ENCODE measurements at places on chromosomes 4 and X.

DNA sequence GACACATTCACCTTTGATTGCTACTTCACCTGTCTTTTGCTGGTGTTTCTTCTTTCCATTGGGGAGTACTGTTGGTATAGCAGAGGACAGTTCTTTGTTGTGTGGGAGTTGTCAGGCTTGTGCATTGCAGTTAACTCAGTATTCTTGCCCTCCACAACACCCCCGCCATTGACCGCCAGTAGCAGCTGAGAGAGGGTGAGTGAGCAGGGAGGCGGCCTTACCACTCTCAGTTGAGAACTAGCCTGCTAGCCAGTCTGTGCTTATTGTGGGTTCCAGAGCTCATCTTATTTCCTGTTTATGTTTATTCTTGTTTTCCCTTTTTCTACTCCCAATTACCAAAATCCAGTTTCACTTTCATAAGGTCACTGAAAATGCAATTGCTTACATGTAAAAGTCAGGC lies 52.2 kb downstream of the STIM2 start:
- DNase-seq, result no peak

- no peak for DNase-seq
These were observed 1555.5 kb upstream of the IGFBP7 start for GRCh38 chr4:58665649-58666048.

DNA sequence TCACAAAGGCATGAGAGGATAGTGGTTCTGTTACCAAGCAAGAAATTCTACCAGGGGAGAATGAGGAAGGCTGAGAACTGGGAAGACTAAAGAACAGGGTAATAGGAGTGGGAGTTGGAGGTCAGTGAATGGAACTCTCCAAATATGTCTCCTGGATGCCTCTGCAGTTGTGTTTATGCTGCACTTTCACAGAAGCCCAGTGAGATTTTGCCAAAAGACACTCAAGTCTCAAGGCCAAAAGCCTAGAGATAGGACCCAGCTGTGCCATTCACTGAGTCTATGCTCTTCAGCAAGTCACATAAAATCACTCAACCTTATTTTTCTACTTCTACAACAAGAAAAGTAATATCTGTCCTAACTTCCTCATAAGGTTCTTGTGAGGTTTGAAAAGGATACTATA lies 285.4 kb downstream of the UNC5C start:
- no peak for DNase-seq

- DNase-seq, result no peak
These were observed 59.0 kb downstream of the CHM start for GRCh38 chrX:85988353-85988752.

DNA sequence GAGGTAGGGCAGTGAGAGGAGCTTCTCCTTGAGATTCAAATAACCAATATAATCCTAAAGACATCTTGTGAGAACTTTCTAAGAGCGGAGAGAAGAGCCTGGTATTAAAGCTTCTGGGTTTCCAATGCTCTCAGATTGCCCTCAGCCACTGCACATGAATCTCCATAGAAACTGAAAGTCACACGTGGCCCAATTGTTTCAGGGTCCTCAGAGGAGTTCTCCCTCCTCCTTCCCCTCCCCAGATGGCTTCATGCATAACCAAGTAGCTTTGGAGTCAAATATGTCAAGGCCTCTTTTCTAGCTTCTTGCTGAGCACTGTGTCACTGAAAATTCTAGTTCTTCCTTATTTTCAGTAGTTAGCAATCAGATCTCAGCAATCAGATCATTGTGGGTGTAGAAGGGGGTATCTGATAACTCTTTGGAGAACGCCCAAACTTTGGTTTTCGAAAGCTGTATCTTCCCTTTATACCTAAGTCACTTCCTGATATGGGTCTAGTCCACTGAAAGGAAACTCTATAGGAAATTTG lies 2.2 kb downstream of the BTK start:
- DNase-seq, result no peak

All from spleen (tissue), 13 donors.